Breast epithelium (tissue), 4 donors: ENCODE measurements at places on chromosomes 16 and 17. TPM values are rescaled to one million over a fixed set of nuclear protein-coding genes. Genes with fewer than 3 reads are reported as not detected.

The NXPH3 gene
- total RNA-seq = 3.5 TPM

The OR1F1 gene
- total RNA-seq = not detected

The MBTD1 gene
- 24.9 TPM for total RNA-seq

The MINK1 gene
- 58.7 TPM for total RNA-seq
